Activated CD4-positive, alpha-beta memory T cell treated with anti-CD3 and anti-CD28 coated beads, Interleukin-2, amount 10 ng/mL, durations not matched to agents 7 days and 5 days (primary cell): ENCODE measurements at places on chromosomes 3 and 15.
A peak's percentile ranks its signal among the peaks of the same experiment; 100 is the strongest.

GRCh38 chr3:180332608-180333007 is 269.4 kb upstream of the TTC14 start:
- DNase-seq: no peak

DNA sequence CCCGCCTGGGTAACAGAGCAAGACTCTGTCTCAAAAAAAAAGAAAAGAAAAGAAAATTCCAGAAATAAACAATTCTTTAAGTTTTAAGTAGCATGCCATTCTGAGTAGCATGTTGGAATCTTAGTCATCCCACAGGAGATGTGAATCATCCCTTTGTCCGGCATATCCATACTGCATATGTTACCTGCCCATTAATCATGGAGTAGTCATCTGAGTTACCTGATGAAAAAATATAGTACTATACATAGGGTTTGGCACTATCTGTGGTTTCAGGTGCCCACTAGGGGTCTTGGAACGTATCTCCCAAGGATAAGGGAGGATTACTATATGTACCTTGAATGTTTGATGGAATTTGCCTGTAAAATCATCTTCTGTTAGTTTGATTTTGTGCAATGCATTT is 6.3 kb upstream of the CCR4 start:
- DNase-seq: no peak

- DNase-seq: no peak
These were observed 303.1 kb upstream of the SEMA6D start for GRCh38 chr15:47414207-47414606.

DNA sequence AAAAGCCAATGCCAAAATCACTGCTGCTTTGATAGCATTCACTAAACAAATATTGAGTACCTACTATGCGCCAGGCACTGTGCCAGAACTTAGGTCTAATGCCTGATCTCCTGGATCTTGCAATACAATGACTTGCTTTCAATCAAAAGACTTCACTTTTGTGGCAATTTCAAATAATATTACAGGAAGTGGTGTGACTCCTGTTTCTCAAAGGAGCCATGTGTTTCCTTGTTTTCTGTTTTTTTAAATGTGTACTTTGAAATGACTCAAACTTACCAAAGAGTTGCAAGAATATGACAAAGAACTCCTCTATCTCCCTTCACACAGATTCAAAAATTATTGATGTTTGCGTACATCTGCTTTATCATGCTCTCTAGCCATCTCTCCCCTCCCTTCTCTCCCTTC is 18.3 kb downstream of the OSBPL10 start:
- DNase-seq: no peak

- no peak for DNase-seq
These were observed 58.4 kb downstream of the CPNE4 start for GRCh38 chr3:131976448-131976847.

DNA sequence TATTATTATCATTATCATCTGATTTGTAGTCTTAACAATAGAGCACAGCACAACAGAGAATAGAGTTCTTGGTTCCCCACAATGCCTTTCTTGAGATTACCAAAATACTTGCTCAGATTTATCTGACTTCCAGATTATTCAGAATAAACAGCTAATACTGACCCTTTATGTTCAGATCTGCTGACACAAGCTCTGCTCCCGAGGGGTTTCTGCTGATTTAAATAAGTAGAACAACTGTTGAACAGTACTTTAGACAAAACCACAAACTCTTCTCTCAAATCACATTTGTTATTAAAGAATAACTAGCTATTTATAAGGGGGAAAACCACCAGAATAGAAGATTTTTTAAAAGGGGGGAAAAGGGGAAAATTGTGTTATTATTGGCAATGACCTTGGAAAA is 380.2 kb upstream of the ATP11B start:
- no peak for DNase-seq

DNA sequence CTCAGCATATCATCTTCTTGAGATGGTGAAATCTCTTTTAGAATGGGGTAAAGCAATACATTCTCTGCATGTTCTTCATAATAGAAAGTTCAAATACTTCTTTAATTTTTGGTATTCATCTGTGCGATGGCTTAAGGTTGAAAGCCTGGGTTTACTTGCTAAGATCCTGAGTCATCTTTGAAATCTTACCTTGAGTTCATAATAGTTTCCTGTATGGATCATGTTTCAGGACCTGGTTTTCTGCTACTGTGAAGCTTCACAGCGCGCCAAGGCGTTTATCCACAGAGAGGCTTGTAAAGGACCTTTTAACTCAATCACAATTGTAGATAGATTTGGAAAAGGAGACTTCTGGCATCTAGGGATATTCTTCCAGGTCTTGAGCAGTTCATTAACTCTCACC is 39.0 kb downstream of the MED12L start:
- no peak for DNase-seq

DNA sequence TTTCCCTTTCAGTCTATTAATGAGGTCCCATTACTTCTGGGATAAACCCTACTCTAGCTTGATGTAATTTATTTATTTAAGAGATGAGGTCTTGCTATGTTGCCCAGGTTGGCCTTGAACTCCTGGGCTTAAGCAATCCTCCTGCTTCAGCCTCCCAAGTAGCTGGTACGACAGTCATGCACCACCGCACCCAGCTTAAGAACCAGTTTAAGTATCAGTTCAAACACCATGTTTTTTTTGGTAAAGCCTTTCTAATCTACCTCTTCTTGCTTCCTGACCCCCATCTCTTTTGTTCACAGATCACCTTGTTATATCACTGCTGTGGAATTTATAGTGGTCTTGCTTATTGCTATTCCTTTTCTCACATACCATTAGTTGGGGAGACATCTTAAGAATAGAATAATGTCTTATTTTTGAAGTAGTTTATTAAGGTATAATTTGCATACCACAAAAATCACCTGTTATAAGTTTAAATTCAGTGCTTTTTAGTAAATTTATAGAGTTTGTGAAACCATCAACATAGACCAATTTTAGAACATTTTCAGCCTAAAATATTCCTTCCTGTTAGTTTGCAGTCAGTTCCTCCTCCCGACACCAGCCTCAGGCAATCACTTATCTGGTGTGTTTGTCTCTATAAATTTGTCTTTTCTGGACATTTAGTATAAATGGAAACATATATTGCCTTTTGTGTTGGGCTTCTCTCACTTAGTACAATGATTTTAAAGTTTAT is 257.9 kb downstream of the PDCD6IP start:
- DNase-seq: no peak

DNA sequence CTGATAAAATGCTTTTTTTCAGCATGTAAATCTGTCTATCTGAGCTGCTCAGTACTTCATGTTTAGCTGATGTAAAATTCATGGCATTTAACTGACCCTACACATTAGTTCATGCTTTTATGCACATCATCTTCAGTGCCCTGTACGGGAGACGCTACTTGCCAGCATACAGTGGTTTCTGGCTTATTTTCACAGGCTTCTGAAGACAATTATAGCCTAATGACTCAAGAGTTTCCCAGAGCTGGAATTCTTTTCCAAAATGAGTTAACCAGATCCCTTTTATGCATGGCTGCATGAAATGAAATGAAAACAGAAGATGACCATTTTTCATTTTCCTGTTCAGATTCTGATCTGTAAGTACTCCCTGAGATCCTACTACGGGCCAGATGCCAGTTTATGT is 1061.5 kb downstream of the ROBO2 start:
- no peak for DNase-seq

GRCh38 chr3:35643495-35643894 is 4.2 kb downstream of the ARPP21 start:
- no peak for DNase-seq

- DNase-seq: no peak
These were observed 66.6 kb downstream of the TTC23 start for GRCh38 chr15:99182791-99183190.

GRCh38 chr15:62392376-62392775 is 227.3 kb upstream of the C2CD4B start:
- peak; percentile 30 for DNase-seq

- no peak for DNase-seq
These were observed 10.4 kb upstream of the BOC start for GRCh38 chr3:113200946-113201345.

DNA sequence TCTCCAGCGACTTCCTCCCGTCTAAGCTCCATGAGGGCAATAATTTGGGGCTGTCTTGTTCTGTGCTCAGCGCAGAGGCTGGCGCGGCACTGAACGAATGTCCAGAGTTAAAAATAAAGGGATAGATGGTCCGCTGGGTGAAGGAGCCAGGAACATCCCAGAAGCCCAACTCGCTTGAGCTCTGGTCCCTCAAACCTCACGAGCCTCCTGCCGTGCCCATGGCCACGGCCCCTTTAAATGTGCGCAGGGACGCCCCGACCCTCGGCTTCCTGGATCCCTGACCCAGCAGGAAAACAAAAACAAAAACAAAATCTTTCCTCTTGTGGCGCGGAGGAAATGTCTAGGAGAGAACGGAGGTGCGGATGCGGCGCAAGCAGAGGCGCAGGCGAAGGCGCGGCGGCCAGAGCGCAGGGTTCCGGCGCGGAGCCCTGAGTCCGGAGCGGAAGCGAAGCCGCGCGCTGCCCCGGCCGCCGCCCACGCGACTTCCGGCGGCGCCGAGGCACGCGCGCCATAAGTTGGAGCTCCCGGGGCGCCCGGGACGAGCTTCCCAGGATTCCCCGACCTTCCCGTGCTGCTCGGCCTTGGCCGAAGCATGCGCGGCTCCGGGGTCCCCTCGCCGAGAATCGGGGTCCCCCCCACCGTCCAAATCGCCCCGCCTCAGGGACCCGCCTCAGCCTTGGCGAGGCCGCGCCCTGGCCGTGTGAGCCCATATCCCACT is 52.9 kb upstream of the WNT7A start:
- no peak for DNase-seq

GRCh38 chr3:25483456-25483855 is 55.4 kb downstream of the RARB start:
- DNase-seq: no peak

GRCh38 chr3:14283092-14283812 is 104.6 kb downstream of the LSM3 start:
- DNase-seq: no peak
